ENCODE measurements at places on chromosomes 2 and 18.

GRCh38 chr2:191155608-191156071 lies 4.8 kb upstream of the STAT4 start:
- DNase-seq, result no peak

- no peak for DNase-seq
Observed at GRCh38 chr2:236857781-236858180, 227.9 kb upstream of the COPS8 start.

- DNase-seq, result no peak
Observed at GRCh38 chr2:234691214-234691575, 194.3 kb upstream of the ARL4C start.

GRCh38 chr18:55577812-55578539 lies 10.0 kb downstream of the TCF4 start:
- no peak for DNase-seq

DNA sequence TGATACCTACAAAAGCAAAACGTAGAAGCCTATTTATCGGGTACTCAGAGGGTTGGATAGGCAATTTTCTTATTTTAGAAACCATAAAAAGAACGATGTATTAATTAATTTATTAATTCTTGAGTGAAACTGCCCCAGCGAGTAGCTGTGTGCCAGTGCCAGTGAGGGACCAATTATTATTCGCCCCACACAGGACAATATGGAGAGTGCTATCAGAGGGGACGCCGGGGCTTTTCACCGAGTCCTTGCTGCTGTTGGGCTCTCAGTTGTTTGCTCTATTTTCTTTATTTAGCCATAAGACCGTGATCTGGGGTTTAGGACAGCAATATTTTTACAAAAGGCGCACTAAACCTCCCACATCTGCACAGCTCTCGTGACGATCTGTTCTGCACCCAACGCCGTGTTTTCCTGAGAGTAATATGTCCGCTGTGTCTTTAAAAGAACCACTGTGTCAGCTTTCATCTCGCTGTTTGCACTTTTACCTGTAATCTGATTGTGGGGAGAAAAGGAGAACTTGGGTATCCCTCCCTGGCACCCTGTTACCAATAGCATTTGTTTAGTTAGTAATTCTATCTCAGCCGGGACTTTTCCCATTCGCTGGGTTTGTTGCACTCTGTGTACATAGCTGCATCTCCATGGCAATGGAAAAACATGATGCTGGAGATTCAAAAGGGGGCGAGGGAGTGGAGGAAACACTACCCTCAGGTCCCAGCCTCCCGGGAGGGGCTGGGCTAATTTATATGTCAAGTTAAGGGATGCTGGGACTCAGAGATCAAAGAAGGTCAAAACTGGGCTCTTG lies 30.1 kb upstream of the ZNF516 start:
- peak; percentile 51 for DNase-seq

- no peak for DNase-seq
Observed at GRCh38 chr2:30191107-30191506, 40.2 kb upstream of the LBH start.

DNA sequence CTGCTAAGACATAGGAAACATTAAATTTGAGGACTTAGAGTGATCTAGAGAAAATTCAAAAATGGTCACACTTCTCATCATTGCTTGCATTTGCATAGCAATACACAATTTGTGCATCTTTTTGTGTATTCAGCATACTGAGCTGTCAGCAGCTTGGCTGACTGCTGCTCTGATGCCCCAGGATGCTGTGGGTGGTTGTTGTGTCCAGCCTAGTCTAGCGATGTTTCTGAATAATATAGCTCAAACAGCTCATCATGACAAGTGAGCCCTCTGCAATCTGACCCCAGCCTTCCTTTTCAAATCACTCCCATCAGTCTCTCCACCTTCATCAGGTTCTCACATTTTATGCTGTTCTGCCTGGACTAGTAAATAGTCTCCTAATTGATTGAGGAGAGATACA lies 483.7 kb upstream of the SPHKAP start:
- DNase-seq, result no peak

- no peak for DNase-seq
Observed at GRCh38 chr2:134425724-134426496, 172.0 kb downstream of the MGAT5 start.
